ENCODE measurements at places on chromosomes 16 and 17. TPM values are rescaled to one million over a fixed set of nuclear protein-coding genes. Genes with fewer than 3 reads are reported as not detected.
A peak's percentile ranks its signal among the peaks of the same experiment; 100 is the strongest.

Gene MEOX1
- 0.21 TPM for total RNA-seq

GRCh38 chr17:37725601-37726146, 19.2 kb downstream of the HNF1B start:
- H3K36me3 ChIP-seq: no peaks in the 10 kb centered on the region
- DNase-seq: no peak
- no peak overlapping the region for H3K27ac ChIP-seq
- no peak overlapping the region for H3K4me3 ChIP-seq
- H3K4me1 ChIP-seq: no peaks in the 10 kb centered on the region

Gene CD300LB
- not detected for total RNA-seq

Gene ARL5C
- not detected for total RNA-seq

Gene ZNF785
- total RNA-seq: 6.2 TPM

Gene GFAP
- not detected for total RNA-seq

DNA sequence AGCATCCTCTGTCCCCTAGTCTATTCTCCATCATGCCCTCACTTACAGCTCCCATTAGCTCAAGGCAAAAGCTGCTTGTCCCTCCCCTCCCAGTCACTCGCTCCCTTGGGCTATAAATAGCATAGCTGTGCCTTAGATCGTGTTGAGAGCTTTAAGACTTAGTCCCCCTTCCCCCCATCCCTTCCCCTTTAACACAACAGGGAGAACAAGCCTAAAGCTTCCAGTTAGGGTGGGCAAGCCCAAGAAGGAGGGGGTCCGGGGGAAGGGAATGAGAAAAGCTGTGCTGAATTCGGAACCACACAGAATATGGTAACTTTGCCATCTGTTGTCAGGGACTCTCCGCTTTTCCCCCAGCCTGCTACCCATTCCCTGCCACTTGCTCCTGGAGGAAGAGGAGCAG, 4.9 kb upstream of the HIGD1B start:
- no peaks in the 10 kb centered on the region for H3K4me1 ChIP-seq
- H3K27ac ChIP-seq: no peak overlapping the region
- DNase-seq: no peak
- H3K27me3 ChIP-seq: no peaks in the 10 kb centered on the region

Gene RNF43
- total RNA-seq: 4.7 TPM

Gene MT1M
- total RNA-seq: 1.8 TPM

- no peaks in the 10 kb centered on the region for H3K4me1 ChIP-seq
- no peaks in the 10 kb centered on the region for H3K27me3 ChIP-seq
- no peak overlapping the region for H3K27ac ChIP-seq
- no peaks in the 10 kb centered on the region for H3K36me3 ChIP-seq
Observed at GRCh38 chr17:6249732-6250131, 179.6 kb downstream of the WSCD1 start.

DNA sequence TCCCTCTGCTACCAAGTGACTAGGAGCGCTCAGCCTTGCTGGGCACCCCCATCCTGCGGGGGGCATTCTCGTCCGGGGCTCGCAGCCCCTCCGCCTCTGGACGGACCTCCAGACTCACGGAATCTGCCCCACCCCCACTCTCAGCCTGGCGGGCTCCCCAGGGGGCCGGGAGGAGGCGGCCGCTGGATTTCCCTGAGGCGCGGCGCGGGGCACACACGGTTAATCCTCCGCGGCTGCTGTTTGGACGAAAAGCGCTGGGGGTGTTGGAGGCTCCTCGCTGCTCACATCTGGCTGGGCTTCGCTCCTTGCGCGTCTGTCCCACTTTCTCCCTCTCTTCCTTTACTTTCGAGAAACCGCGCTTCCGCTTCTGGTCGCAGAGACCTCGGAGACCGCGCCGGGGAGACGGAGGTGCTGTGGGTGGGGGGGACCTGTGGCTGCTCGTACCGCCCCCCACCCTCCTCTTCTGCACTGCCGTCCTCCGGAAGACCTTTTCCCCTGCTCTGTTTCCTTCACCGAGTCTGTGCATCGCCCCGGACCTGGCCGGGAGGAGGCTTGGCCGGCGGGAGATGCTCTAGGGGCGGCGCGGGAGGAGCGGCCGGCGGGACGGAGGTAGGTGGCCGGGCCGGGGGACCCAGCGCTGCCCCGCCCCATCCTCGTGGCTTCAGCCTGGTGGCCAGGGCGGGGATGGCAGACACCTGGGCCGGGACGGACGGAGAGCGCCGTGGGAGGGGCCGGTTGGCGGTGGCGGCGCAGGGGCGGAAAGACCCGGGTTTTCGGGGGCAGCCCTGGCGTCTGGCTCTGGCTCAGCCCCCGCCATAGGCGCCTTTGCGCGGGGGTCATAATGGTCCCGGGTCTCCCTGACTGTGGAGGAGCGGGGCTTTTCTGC, at the start of gene C1QTNF1:
Gene C1QTNF1 (plus strand): TSS at position 284 of the 886 bp plus-strand sequence. CDS start 19,800 bp downstream, outside the sequence.
- peaks cover 32% of the 10 kb centered on the region for H3K27me3 ChIP-seq
- DNase-seq: no peak
- H3K4me1 ChIP-seq: peaks cover 23% of the 10 kb centered on the region
- H3K36me3 ChIP-seq: no peaks in the 10 kb centered on the region
- peak within 1 kb of the TSS; percentile 52 for H3K4me3 ChIP-seq

DNA sequence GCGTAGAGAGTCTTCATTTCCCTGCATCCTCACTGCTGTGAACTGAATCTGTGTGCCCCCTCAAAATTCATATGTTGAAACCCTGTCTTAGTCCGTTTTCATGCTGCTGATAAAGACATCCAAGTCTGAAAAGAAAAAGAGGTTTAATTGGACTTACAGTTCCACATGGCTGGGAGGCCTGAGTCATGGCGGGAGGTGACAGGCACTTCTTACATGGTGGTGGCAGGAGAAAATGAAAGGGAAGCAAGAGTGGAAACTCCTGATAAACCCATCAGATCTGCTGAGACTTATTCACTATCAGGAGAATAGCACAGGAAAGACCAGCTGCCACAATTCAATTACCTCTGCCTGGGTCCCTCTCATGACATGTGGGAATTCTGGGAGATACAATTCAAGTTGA, 3.1 kb upstream of the CCDC42 start:
- DNase-seq: no peak
- no peaks in the 10 kb centered on the region for H3K4me1 ChIP-seq
- H3K27ac ChIP-seq: no peak overlapping the region
- no peak overlapping the region for H3K4me3 ChIP-seq
- H3K36me3 ChIP-seq: no peaks in the 10 kb centered on the region

DNA sequence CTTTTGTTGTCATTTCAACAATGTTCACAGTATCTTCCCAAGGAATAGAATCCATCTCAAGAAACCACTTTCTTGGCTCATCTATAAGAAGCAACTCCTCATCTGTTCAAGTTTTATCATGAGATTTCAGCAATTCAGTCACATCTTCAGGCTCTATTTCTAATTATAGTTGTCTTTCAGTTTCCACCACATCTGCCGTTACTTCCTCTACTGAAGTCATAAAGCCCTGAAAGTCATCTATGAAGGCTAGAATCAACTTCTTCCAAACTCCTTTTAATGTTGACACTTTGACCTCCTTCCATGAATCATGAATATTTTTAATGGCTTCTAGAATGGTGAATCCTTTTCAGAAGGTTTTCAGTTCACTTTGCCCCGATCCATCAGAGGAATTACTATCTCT, 102.1 kb downstream of the CDH13 start:
- H3K4me1 ChIP-seq: no peaks in the 10 kb centered on the region
- H3K4me3 ChIP-seq: no peak overlapping the region
- no peak overlapping the region for H3K27ac ChIP-seq

DNA sequence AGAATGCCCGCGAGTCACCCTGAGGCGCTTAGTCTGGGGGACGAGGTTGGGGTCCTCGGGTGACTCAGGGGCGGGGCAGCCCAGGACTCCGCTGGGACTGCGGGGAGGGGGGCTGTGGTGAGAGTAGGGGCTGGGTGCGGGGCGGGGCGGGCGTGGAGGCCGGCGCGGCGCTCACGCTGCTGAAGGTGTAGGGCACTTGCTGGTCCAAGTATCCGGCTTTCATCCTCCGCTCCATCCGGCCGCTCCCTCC, 832 bp downstream of the ETV4 start:
- no peaks in the 10 kb centered on the region for H3K27me3 ChIP-seq
- DNase-seq: no peak
- peaks cover 9% of the 10 kb centered on the region for H3K4me1 ChIP-seq
- H3K27ac ChIP-seq: no peak overlapping the region
- H3K36me3 ChIP-seq: no peaks in the 10 kb centered on the region

Gene CNP
- 79.9 TPM for total RNA-seq

- H3K4me1 ChIP-seq: no peaks in the 10 kb centered on the region
- no peak overlapping the region for H3K27ac ChIP-seq
- H3K27me3 ChIP-seq: no peaks in the 10 kb centered on the region
- H3K4me3 ChIP-seq: no peak overlapping the region
Observed at GRCh38 chr16:81627024-81627423, 152.1 kb upstream of the PLCG2 start.

- H3K4me3 ChIP-seq: no peak overlapping the region
- no peaks in the 10 kb centered on the region for H3K36me3 ChIP-seq
- H3K4me1 ChIP-seq: no peaks in the 10 kb centered on the region
- H3K27me3 ChIP-seq: no peaks in the 10 kb centered on the region
- no peak for DNase-seq
- H3K27ac ChIP-seq: no peak overlapping the region
Observed at GRCh38 chr17:68401288-68401687, 56.0 kb downstream of the WIPI1 start.

DNA sequence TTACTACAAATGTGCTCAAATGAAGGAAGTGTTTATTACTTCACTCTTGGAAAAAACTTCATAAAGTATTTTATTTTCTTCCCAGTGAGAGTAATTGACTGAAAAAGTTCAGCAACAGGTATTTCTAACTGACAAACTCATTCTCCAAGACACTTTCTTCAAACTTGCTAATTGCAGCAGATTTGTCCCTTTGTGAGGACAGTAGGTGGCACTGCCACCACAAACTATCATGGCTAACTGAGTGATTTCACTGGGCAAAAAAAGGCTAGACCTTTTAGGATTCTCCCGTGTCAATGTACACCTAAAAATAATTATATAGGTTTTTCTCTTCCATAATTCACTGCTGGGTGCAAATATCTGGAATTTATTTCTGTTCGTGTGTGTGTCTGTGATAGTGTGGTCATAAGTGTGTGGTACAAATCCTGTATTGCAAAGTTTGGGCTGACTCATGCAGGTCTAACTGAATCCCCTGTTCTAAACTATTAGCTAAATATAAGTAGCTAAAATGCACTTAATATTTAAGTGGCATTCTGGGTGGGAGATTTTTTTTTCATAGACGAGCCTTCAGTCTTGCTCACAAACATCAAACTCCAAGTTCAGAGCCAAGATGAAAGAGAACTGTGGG, 3.9 kb downstream of the HS3ST3A1 start:
- no peaks in the 10 kb centered on the region for H3K4me1 ChIP-seq
- peaks cover 8% of the 10 kb centered on the region for H3K27me3 ChIP-seq
- H3K4me3 ChIP-seq: no peak overlapping the region
- no peaks in the 10 kb centered on the region for H3K36me3 ChIP-seq
- H3K27ac ChIP-seq: no peak overlapping the region

Gene MYH11
- 0.51 TPM for total RNA-seq

GRCh38 chr17:50967795-50968194, 101.6 kb upstream of the TOB1 start:
- H3K4me3 ChIP-seq: no peak overlapping the region
- peaks cover 7% of the 10 kb centered on the region for H3K36me3 ChIP-seq
- H3K27ac ChIP-seq: no peak overlapping the region
- DNase-seq: no peak

DNA sequence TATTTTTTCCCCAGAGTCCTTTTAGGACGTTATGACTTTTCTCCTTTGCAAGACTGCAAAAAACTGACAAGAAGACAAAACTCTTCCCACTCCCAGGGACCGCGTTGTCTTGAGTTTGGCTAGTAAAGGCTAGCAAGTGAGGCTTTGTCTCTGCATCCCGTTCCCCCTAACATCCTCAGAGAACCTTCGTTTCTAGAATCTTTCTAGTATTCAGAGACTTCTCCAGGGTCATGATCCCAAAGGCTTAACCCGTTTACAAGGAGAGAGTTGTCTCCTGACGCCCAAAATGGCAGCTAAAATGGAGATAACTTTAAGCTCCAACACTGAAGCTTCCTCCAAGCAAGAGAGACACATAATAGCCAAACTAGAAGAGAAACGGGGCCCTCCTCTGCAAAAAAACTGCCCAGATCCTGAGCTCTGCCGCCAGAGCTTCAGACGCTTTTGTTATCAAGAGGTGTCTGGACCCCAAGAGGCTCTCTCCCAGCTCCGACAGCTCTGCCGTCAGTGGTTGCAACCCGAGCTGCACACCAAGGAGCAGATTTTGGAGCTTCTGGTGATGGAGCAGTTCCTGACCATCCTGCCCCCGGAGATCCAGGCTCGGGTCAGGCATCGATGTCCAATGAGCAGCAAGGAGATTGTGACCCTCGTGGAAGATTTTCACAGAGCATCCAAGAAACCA, 843 bp downstream of the ZNF174 start:
- no peaks in the 10 kb centered on the region for H3K27me3 ChIP-seq
- peak overlapping the region; percentile 87 for H3K27ac ChIP-seq
- H3K36me3 ChIP-seq: peaks cover 6% of the 10 kb centered on the region
- H3K4me1 ChIP-seq: 0 out of 2 replicates have a peak, but pooled peaks cover 3% of the 10 kb centered on the region
- DNase-seq: no peak
- H3K4me3 ChIP-seq: peak overlapping the region; percentile 89

Gene VPS4A
- total RNA-seq: 23.9 TPM

DNA sequence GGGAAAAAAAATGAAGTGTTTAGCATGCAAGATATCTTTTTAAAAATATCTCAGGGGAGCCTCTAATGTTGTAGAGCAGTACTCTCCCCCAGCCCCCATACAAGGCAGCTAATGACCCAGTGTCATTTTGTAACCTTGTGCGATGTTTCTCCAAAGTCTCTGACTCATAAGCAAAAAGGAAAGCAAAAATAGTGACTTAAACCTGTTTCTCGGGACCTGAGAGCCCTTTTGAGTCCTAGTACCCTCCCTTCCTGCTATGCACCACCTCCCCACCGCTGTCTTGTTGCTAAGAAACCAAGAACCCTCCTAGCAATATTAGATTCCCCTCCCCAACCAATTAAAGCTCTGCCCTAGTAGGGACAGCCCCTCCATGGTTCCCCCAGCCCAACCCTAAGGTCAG, 2.8 kb downstream of the MYCBPAP start:
- no peak for DNase-seq
- H3K4me1 ChIP-seq: peaks cover 11% of the 10 kb centered on the region
- no peak overlapping the region for H3K27ac ChIP-seq
- no peaks in the 10 kb centered on the region for H3K27me3 ChIP-seq
- H3K36me3 ChIP-seq: no peaks in the 10 kb centered on the region

Gene TP53TG3F
- 0.54 TPM for total RNA-seq

Gene BAHCC1
- 77.4 TPM for total RNA-seq

- DNase-seq: no peak
- H3K4me1 ChIP-seq: peaks cover 8% of the 10 kb centered on the region
- no peak overlapping the region for H3K4me3 ChIP-seq
- no peaks in the 10 kb centered on the region for H3K27me3 ChIP-seq
- no peak overlapping the region for H3K27ac ChIP-seq
- peaks cover 9% of the 10 kb centered on the region for H3K36me3 ChIP-seq
Observed at GRCh38 chr17:5464717-5465507, 3.9 kb downstream of the DHX33 start.
